Activated T-helper 2 cell treated with anti-CD3 and anti-CD28 coated beads, Interferon-gamma antibody, Interleukin-2, Interleukin-4, amounts not matched to agents 10 μg/mL and 5 μg/mL and 100 μg/mL, durations not matched to agents 14 hours and 24 hours and 36 hours (primary cell): ENCODE measurements at places on chromosomes 4 and X.

DNA sequence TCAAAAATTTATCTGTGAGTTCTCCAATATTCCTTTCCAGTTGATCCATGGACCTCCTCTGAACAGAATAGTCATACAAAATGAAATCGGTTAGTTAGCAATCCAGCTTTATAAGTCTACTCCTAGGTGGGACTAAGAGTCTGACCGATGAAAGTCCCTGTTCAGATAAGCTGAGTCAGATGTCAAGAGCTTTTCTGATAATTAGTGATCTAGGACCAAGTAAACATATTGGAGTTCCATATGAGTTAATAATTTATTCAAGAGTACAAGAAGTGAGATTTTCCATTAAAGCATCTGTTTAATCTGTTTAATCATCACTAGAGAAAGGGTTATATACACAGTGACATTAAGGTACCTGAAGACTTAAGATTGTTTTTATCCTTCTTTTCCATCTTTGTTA, 74.7 kb downstream of the UGT8 start:
- no peaks in the 10 kb centered on the region for H3K36me3 ChIP-seq
- H3K27me3 ChIP-seq: no peaks in the 10 kb centered on the region
- H3K27ac ChIP-seq: no peak overlapping the region
- H3K4me3 ChIP-seq: no peak overlapping the region
- H3K4me1 ChIP-seq: no peaks in the 10 kb centered on the region

DNA sequence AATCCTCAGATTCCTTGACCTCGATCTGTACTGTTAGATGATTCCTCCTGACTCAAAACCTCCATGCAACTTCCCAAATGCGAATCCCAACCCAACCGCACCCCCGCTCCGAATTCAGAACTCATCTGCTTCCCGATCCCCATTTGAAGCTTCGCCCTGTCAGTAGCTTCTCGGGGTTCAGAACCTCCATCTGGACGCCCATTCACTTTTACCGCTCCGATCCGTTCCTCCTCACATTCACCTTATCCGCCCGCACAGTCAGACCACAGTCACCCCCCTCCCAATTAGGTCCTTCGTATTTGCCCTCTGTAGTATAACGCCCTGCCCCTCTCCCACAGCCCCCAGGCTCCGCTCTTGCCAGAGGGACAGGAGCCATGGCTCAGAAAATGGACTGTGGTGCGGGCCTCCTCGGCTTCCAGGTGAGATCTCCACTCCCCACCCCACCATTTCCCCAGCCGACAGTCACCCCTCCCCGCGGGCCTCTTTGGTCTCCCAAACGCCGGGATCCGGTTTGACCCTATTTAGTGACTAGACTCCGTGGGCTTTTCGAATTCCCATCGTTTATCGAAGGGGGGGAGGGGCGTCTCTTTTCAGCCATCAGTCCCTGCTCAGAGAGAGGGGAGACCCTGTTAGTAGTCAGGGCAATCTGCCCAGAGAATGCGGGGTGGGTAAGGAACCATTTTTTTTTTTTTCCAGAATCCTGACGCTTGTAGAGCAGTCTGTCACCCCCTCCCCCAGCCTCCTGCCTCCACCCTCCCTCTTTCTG, 691 bp downstream of the MAGED1 start:
- H3K27me3 ChIP-seq: no peaks in the 10 kb centered on the region
- peak overlapping the region; percentile 91 for H3K27ac ChIP-seq
- peaks cover 21% of the 10 kb centered on the region for H3K36me3 ChIP-seq
- H3K4me1 ChIP-seq: peaks cover 21% of the 10 kb centered on the region
- no peak for DNase-seq
- H3K4me3 ChIP-seq: peak overlapping the region; percentile 96

DNA sequence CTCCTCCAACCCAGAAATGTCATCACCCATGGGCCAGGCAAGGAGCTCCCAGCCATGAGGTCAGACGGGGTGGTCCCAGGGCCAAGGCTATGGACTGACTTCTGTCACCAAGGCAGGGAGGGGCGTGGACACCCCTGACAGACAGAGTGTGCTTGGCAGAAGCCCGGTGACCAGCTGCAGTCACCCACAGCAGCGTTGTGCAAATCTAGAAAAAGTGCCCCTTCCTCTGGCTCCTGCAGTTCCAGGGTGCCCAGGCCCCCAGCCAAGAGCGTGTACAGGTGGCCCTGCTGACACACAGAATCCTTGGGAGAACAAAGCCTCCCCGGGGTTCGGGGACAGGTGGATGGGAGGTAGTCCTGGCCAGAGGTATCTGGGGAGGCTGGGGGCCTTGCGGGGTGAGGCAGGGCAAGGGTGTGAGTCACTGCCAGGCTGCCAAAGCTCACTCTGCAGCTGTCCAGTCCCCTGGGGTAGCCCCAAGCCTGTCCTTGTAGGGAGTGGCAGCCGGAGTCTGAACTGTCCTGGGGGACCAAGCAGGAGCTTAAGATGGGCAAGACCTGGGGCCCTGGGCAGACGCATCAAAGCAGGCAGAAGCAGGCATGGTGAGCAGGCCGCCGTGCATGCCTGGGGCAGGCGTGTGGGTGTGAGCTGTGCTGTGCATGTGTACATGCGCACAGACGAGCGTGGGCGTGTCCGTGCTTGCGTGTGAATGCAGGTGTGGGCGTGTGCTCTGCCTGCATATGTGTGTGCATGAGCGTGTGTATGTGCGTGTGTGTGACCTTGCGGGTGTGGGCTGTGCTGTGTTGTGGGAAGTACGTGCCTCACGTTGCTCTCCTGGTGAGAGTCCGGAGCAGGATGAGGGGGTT, 3.3 kb downstream of the MYL5 start:
- peaks cover 7% of the 10 kb centered on the region for H3K4me1 ChIP-seq
- no peak for DNase-seq
- H3K27me3 ChIP-seq: no peaks in the 10 kb centered on the region
- no peak overlapping the region for H3K27ac ChIP-seq
- peaks cover 9% of the 10 kb centered on the region for H3K36me3 ChIP-seq

GRCh38 chrX:47482065-47482511, 934 bp downstream of the ZNF41 start:
- peaks cover 25% of the 10 kb centered on the region for H3K4me1 ChIP-seq
- no peak for DNase-seq
- peak overlapping the region; percentile 89 for H3K4me3 ChIP-seq
- H3K27ac ChIP-seq: peak overlapping the region; percentile 81

DNA sequence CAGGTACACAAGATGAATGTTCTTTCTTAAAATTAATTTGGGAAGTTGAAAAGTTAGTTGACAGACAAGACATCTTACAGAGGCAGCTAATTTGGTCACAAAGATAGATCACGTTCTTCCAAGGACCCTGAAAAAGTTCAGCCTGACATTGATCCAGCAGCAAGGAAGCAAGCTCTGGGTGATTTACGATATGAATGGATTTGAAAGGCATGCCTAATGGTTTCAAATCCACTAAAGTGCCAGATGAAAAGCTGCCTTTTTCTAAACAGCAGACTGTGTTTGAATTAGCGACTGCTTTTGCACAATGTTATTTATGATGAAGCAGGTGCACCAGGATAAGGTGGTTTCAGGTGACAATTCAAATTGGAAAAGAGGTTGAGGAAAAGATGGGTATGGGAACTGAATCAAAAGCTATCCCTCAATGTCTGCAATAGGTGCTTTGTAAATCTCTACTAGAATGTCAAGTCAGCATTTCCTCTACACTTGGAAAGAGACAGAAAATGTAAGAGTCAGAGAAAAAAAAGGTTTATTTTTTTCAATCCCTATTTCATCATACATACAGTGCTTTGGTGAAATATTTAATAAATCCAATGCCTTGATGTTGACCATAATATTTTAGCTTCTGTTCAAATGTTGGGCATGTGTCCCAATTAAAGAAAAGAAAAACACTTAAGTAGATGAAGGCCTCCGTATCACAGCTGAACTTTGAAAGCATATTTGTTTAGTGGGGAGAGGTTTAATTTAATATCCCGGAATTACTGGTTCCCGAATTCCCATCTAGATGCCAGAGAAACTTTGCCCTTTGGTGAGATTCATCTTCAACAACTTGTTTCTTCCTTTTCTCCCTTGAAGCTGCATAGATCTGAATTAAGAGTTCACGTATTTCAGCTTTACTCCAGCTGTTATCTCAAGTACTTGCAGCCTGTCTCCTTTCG, 6.0 kb downstream of the RASGEF1B start:
- H3K36me3 ChIP-seq: no peaks in the 10 kb centered on the region
- H3K4me3 ChIP-seq: no peak overlapping the region
- H3K4me1 ChIP-seq: peaks cover 10% of the 10 kb centered on the region

DNA sequence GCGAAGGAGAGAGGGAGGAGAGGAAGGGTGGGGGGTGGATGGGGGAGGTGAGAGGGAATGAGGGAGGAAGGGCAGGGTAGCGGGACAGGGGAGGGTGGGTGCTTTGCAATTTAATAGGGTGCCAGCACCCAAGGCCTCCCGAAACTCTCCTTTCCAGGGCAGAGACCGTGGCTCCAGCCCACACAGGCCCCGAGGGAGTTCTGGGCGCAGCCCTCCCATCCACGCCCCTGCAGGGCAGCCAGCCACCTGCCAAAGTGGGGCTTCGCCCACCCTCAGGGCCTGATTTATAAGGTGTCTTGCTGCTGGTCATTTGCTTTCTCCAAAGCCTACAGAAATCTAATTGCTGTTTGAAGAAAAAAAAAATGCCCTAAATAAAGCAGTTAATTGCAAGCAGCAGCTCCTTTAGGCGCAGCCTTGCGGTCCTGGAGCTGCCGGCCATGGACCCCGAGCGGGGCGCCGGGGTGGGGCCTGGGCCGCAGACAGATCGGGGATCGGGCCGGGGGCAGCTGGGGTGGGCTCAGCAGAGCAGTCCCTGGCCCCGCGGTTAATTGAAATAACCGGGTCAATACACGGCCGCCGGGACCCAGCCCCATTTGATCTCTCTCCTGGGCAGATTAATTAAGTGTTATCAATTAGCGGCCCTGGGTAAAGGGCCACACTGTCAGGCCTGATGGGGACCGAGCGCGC, 106.0 kb upstream of the NKX1-1 start:
- no peaks in the 10 kb centered on the region for H3K4me1 ChIP-seq
- no peak for DNase-seq
- H3K27me3 ChIP-seq: no peaks in the 10 kb centered on the region

- no peaks in the 10 kb centered on the region for H3K36me3 ChIP-seq
- no peak overlapping the region for H3K27ac ChIP-seq
- DNase-seq: no peak
- H3K27me3 ChIP-seq: peaks cover 2% of the 10 kb centered on the region
- H3K4me1 ChIP-seq: no peaks in the 10 kb centered on the region
Observed at GRCh38 chr4:128241425-128241913, 46.1 kb downstream of the PGRMC2 start.

DNA sequence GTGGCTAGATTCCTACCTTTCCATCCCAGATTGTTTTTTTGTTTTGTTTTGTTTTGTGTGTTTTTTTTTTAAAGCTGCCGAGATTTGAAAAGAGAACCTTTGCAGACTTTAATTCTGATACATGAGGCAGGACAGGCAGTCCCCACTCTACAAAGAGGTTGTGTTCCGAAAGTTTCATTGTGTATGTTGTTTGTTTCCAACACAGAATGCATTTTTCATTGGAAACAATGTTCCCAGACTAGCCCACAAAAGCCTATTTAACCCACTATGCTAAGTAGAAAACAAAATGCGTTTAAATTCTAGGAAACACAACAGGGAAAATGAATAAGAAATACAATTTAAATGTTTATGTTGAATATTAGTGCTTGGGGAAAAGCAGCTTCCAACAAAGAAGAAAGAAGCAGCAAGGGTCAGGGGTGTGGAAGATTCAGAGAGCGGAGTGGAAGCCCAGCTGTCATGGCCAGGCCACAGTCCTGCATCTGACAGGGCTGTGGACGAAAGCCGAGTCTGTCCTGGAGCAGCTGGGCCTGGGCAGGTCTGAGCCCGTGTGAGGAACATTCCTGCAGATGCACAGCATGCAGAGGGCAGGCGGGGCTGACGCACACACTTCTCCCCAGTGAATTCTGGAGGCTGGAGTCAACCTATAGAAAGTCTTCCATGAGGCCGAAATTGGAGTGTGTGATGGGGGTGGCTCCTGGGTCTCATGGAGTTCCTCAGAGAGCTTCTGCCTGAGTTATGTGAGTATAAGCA, 12.4 kb upstream of the SETD7 start:
- no peaks in the 10 kb centered on the region for H3K36me3 ChIP-seq
- peaks cover 7% of the 10 kb centered on the region for H3K27me3 ChIP-seq
- no peak for DNase-seq
- no peak overlapping the region for H3K27ac ChIP-seq
- H3K4me3 ChIP-seq: no peak overlapping the region

GRCh38 chr4:166924424-166924823, 309.9 kb downstream of the SPOCK3 start:
- no peak overlapping the region for H3K27ac ChIP-seq
- no peak for DNase-seq
- no peaks in the 10 kb centered on the region for H3K27me3 ChIP-seq
- no peaks in the 10 kb centered on the region for H3K36me3 ChIP-seq
- no peaks in the 10 kb centered on the region for H3K4me1 ChIP-seq
- no peak overlapping the region for H3K4me3 ChIP-seq

- DNase-seq: no peak
- H3K4me3 ChIP-seq: no peak overlapping the region
- H3K36me3 ChIP-seq: no peaks in the 10 kb centered on the region
- no peaks in the 10 kb centered on the region for H3K4me1 ChIP-seq
Observed at GRCh38 chrX:119062750-119063374, 9.9 kb upstream of the CT47C1 start.

DNA sequence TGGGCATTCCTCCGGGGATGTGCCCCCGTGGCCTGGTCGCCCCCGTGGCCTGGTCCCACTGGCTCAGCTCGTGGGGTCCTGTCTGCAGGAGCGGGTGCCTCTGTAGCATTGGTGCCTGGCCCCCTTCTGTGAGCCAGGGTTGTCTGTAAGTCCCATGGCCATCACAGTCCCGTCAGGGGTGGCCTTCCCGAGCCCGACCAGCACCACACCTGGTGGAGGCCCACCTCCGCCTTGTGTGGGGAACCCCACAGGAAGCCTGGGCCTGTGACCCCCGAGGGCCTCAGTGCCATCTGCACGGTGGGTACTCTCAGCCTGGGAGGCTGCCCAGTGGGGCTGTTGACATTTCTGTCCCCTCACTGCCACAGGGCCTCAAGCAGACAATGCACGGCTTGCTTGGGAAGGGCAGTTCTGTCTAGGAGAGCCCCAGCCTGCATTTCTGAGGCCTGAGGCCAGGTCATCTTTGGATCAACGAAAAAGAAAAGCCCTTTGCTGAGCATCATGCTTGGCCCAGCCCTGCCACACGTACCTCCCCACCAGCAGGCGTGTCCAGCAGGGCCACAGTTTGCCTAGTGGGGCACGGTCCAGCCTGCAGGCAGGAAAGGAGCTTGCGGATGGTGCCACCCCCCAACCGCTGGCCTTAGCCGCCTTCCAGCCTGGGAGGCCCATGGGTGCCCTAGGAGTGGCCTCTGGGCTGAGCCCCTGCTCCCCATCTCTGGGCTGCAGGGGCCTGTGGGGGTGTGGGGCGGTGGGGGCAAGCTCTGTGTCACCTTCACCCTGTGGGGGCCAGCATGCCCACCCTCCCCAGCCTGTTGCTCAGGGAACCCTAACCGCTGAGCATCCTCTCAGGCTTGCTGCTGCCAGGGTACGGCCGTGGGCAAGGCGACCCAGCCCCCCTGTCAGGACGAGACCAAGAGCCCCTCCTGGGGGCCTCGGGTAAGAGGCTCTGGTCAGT, 23.2 kb downstream of the NKX1-1 start:
- H3K27me3 ChIP-seq: no peaks in the 10 kb centered on the region
- no peak overlapping the region for H3K27ac ChIP-seq
- no peaks in the 10 kb centered on the region for H3K4me1 ChIP-seq
- peaks cover 4% of the 10 kb centered on the region for H3K36me3 ChIP-seq
- no peak for DNase-seq
- H3K4me3 ChIP-seq: no peak overlapping the region

- H3K36me3 ChIP-seq: peaks cover 5% of the 10 kb centered on the region
- H3K27me3 ChIP-seq: no peaks in the 10 kb centered on the region
- H3K27ac ChIP-seq: peak overlapping the region; percentile 76
Observed at GRCh38 chrX:107678957-107679740, 50.8 kb downstream of the PRPS1 start.
